ENCODE measurements at places on chromosomes 16 and 17.

- DNase-seq, result no peak
Observed at GRCh38 chr16:54405478-54405877, 118.9 kb upstream of the IRX3 start.

GRCh38 chr17:12599186-12599920 is 66.3 kb upstream of the MYOCD start:
- DNase-seq, result no peak

GRCh38 chr16:12345349-12345748 is 368.8 kb downstream of the SNX29 start:
- DNase-seq, result no peak

DNA sequence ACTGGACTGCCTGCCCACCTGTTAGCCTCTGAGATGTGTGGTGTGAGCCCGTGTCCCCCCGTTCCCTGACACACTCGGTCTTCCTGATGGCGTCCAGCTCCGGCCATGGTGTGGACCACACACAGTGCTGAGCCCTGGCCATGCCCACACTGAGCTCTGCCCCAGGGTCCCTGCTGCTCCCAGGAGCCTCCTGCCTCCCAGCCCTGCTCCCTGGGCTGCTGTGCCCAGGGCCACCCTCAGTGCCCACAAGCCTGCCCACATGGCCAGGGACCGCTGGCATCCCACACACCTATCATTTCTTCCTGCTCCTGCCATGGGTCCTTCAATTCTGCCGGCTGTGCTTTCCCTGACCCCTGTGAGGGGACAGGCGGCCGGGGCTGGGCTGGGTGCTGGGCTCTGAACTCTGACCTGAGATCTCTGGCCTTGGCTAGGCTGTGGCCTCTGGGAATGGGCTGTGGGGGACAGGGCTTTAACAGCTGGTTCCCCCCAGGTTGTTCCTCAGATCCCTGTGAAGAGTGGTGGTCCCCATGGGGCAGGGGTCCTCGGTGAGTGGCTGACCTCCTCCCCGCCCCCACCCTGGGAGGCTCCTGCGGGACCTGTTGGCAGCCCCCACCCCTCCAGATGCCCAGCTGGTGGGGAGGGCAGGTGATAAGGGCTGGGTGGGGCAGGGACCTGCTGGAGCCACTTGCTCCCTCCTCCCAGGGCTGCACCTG is 4.0 kb downstream of the CEMP1 start:
- DNase-seq, result no peak

- no peak for DNase-seq
Observed at GRCh38 chr17:43877031-43877430, 30.1 kb downstream of the CD300LG start.

DNA sequence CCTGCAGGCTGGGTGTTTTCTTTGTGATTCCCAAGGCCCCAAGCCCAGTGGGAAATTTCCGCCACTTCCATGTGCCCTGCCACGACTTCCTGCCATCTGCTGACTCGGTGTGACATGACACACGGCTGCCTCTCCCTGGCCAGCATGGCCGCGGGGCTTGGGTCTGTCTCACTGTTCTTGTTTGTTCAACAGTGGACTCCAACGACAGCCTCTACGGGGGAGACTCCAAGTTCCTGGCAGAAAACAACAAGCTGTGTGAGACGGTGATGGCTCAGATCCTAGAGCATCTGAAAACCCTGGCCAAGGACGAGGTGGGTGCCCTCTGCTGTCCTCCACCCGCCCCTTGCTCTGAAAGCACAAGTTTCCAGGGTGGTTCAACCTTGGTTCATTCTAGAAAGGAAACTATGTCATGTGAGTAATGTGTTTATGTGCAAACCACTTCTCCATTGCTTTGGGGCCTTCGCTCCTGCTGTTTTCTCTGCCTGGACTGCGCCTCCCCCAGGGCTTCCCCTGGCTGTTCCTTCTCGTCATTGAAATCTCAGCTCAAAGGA is 26.8 kb downstream of the KNOP1 start:
- peak; percentile 37 for DNase-seq

DNA sequence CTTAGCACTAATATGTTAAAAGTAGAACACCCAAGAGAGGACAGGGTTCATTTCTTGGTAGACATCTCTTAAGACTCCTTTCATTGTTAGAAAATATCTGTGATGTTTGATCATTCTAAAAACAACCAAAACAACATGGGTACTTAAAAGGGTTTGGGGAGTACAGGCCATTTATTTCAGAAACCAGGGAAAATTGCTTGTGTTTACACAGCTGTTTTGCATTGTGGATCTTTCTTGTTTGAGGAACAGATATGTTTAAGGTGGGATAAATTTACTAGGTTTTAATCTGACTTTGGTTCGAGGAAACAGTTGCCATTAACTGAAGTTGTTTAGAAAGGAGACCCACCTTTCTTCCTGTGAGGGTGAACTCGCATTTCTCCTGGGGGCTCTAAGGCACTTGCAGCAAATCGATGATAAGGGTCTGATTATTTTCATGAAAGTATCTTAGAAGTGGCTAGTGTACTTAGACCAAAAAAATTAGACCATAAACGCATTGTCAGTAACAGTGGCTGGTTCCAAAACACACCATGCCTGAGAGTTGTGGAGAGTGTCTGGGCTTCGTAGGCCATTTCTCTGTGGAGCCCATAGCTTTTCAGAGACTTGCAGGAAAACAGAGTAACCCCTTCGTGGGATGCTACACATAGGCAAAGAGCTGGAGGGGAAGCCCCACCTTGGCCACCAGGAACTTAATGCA is 17.6 kb downstream of the CLUAP1 start:
- DNase-seq, result no peak

GRCh38 chr16:4338712-4339299 is 12.3 kb downstream of the PAM16 start:
- DNase-seq, result no peak

- DNase-seq, result no peak
Observed at GRCh38 chr17:48907713-48908046, 527 bp upstream of the UBE2Z start.

- no peak for DNase-seq
Observed at GRCh38 chr17:62059414-62059813, 5.7 kb downstream of the MED13 start.

GRCh38 chr16:83953796-83954576 is 946 bp downstream of the OSGIN1 start:
- no peak for DNase-seq

DNA sequence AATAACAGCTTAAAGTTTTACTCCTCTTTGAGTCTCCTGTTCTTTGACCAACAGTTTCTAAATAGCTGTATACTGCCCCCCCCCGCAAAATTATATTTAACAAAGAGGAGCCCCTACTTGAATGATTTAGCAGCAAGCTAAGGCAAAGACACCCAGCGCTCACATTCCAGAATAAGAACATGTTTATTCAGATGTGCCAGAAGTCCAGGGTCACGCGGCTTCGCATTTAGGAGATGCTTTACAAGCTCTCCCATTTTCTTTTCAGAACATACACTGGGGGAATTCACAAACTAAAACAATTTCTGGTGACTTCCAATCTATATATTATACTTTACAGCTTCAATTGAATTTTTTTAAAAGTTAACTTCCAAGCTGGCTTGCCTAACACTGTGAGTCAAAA is 5.3 kb downstream of the PLD6 start:
- no peak for DNase-seq
